AG20443 (cell line): ENCODE measurements at places on chromosomes 3 and 15.

GRCh38 chr15:63638839-63639238 lies 41.7 kb downstream of the FBXL22 start:
- no peak for DNase-seq

- DNase-seq: no peak
Observed at GRCh38 chr3:111285694-111286093, 214.1 kb downstream of the NECTIN3 start.

- DNase-seq: peak; percentile 77
Observed at GRCh38 chr3:63872135-63872924, 8.7 kb downstream of the ATXN7 start.

GRCh38 chr3:30915782-30916181 lies 21.3 kb upstream of the GADL1 start:
- peak; percentile 37 for DNase-seq

DNA sequence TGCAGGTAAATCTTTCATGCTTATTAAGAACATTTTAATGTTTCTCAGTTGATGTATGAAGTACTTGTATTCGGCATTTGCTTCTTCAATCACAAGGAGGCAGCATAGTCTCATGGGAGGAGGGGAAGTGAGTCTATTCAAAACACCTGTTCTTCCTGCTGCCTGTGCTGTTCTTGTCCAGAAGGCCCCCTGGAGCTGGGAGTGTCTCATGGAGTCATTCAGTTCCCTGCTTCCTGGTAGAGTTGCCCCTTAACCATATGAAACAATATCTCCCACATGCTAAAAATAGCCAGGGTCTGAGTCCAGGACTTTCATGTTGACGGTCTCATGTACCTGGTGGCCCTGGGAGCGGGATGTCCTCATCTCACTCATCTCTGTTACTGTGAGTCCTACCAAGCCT lies 15.5 kb upstream of the PPP1R2 start:
- no peak for DNase-seq

GRCh38 chr15:91852741-91853510 lies 582 bp upstream of the SLCO3A1 start:
- DNase-seq: peak; percentile 93

DNA sequence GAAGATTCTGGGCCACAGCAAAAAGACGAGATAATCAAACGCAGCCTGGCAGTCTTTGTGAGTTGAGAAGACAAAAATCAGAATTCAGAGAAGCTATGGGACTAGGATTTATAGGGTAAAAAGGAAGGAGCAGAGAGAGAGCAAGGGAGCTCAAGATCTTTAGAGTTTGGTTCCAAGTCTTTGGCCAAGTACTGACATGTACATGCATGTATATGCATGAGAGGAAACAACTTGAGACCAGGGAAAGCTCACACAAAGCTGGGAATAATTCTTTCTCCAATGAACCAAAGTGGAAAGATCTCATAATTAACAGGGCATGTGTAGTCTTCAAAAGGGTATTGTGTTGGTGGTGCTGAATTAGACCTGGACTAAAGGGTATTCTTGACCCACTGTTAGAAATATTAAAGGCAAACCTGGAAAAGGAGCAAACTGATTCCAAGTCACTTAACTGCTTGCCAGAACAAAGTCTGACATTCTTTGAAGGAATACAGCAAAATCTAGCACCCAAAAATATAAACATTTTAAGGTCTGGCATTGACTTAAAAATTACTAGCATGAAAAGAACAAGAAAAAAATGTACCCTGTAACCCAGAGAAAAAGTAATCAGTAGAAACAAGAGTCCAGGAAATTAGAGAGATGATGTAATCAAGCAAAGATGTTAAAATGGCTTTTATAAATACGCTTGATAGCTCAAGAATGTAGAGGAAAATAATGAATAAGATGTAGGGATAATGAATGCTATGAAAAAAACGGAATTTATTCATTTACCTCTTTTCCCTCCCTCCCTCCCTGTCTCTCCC lies 226.0 kb upstream of the CGNL1 start:
- DNase-seq: no peak

DNA sequence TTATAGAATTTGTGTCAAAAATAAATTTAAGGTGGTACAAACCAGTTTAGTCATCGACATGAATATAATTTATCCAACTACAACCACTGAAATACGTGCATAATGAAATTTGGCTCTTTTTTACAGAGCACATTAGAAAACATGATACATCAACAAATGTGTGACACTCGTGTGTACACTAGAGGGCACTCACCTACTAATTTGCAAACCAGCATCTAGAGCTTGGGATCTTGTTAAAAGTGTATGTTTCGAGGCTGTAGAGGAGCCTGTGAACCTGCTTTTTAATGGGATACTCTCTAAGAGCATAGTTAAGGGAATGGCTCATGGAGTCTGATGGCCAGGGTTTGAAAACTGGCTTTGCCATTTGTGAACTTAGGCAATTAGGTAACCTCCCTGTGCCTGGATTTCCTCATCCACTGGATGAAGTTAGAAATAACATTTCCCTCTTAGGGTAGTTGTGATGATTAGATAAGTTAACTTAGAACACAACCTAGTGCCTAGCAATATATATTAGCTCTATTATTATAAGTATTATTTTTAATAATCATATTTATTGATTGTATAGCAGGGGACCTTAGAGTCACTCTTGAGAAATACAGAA lies 8.8 kb upstream of the CPOX start:
- peak; percentile 73 for DNase-seq

DNA sequence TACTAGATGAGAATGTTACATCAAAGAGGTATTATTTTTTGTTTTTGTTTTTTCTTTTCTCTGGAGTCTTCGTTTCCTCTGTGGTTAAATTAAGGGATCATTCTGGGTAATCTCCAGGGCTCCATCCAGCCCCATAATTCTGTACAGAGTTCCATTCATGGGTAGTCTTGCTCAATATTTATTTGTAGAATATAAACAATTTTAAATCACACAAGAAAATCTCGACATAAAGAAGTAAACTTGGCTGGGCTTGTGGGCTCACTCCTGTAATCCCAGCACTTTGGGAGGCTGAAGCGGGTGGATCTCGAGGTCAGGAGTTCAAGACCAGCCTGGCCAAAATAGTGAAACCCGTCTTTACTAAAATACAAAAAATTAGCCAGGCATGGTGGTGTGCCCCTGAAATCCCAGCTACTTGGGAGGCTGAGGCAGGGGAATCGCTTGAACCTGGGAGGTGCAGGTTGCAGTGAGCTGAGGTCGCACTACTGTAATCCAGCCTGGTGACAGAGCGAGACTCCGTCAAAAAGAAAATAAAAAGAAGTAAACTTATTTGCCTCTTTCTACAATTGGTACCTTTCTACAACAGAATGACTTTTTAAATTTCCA lies 166.8 kb upstream of the TGFBR2 start:
- no peak for DNase-seq

- DNase-seq: no peak
Observed at GRCh38 chr3:42991341-42992315, 12.5 kb downstream of the GASK1A start.

DNA sequence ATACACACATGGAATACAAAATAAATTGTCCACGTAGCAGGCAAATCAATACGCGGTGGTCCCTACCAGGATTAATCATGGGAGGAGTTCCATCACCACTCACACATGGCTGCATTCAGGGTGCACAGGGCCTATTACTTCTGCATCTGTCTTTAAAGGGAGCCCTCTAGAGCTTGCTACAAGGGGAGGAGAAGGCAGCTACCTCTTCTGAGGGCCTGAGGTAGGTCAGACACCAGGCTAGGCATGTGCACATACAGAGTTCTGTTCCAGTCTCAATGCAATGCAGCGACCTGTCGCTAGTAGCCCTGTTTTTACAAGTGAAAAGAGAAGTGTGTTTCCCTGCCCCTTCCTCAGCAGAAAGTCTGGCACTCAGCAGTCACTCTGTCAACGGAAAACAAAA lies 102.7 kb downstream of the ROBO2 start:
- DNase-seq: no peak

DNA sequence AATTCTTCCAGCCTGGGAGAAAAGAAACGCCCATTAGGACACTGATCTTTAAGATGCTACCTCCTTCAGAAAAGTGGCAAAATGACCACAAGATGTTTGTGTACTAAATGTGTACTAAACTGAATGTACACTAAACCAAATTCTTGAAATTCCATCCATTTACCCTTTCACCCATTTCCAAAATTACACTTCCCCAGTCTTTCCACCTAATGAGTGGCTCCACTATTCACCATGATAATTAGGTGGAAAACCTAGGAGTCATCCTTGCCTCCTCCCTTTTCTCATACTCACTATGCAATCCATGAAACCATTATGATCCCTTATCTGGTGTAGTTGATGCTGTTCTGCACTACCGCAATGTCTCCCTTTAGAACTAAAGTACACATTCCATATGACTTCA lies 452.1 kb upstream of the THBS1 start:
- no peak for DNase-seq

- DNase-seq: peak; percentile 76
Observed at GRCh38 chr3:141094790-141095545, 43.8 kb downstream of the SPSB4 start.

- DNase-seq: no peak
Observed at GRCh38 chr15:79523266-79523665, 91.1 kb downstream of the MINAR1 start.

- no peak for DNase-seq
Observed at GRCh38 chr3:38089163-38089562, 47.8 kb downstream of the ACAA1 start.

DNA sequence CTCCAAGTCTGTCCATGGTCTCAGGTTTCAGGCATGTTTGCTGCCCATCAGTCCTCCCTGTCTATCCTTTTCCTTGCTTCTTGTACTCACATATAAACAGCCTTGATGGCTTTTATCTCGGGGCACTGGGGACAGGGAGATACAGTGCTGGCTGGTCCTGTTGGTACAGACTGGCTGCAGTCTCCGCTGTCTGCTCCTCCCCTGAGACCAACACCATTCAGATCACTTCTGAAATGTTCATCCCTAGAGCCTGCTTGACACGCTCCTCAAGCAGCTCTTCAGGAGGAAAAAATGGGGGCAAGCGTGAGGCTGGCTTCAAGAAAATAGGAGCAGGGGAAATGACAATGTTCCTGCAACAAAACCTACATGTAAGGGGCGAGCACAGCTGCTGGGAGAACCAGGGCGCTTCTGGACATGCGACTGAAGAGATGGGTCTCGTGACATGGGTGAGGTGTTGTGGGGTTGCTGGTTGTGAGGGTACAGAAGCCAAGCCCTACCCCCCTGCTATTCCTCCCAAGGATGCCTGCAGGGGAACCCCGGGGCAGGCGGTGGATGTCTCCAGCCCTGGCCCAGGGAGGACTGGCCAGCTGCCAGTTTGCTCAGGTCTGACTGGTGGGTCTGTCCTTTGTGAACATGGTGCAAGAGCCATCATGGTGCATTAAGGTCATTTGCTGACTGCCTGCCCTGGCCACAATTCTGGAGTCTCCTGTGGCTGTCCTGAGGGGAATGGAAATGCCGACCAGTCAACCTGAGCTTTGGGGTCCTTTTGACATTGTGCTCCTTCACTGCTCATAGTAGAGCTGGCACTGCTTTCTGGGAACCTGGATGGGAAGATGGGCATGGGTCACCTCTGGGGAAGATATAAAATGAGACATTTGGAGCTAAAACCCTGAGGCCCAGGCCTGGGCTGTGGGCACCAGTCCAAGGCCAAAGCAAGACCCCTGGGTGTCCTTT lies 40.1 kb downstream of the KY start:
- no peak for DNase-seq

DNA sequence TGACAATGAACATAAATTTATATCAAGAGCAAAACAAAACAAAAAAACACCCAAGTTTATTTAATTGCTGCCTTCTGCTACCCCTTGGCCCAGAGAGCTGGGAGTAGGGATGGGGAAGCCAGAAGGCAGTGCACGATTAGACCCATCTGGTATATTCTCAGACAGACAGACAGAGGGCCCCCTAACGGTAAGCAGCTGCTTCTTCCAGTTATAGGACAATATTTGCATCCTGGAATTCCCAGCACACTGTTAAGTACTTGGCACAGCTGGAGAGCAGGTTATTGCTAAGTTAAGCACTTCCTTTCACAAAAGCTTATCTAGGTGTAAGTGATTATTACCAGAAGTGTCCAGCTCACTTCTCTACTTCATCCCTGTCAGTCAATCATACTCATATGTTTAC lies 39.3 kb downstream of the C2CD4B start:
- DNase-seq: peak; percentile 58

GRCh38 chr3:125428216-125428830 lies 53.2 kb upstream of the ZNF148 start:
- DNase-seq: no peak

DNA sequence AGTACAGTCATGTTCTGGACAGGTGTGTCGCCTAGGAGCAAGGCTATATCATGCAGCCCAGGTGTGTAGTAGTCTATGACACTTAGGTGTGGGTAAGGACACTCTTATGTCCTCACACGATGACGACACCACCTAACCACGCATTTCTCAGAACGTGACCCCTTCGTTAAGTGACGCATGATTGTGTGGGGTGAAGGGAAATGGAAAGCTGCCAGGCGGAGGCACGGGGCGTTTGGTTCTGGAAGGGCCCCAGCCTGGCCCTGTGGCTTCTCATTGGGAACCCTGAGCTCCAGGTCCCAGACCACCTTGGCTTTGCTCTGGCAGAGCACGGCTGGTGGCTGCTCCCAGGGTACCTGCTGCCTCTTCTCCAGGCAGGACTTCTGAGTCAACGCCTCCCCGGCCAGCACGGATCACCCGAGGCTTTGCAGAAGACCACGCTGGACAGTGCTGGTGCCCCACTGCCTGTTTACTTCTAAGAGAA lies 39.3 kb downstream of the FBLN2 start:
- no peak for DNase-seq

- DNase-seq: no peak
Observed at GRCh38 chr15:52649686-52650085, 29.5 kb downstream of the ATOSA start.

DNA sequence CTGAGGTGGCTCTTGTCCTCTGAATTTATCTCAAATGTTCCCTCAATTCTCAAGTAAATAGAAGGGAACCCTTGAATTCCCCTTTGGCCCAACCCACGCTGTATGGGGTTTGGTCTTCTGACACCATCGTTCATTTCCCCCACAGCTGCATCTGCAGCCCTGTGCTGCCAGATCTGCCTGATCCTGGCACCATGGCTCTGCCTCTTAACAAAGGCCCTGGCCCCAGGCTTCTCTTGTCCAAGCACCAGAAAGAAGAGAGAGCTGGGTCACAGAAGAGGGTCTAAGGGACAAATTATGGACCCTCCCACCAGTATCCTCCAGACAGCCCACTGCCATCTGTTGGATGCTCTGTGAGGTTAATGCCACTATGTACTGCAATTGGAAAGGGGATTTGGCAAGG lies 1.8 kb downstream of the MAP1A start:
- DNase-seq: no peak

DNA sequence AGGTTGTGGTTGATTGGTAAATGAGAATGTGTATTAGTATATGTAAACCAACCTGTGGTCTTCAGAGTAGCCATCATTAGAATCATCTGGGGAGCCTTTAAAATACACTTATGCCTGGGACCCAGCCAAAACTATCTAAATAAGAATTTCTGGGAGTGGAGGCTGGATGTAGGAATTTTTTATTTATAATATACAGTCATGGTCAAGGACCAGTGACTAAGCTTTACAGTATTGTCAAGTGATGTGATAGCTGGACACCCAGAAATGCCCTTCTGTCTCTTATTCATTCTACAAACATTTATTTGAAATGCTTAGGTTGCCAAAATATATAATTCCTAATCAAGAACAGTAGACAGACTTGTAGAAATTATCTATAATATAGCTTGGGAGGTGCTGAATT lies 132.2 kb downstream of the MBNL1 start:
- peak; percentile 17 for DNase-seq
